ENCODE measurements at places on chromosomes 1 and 21.

DNA sequence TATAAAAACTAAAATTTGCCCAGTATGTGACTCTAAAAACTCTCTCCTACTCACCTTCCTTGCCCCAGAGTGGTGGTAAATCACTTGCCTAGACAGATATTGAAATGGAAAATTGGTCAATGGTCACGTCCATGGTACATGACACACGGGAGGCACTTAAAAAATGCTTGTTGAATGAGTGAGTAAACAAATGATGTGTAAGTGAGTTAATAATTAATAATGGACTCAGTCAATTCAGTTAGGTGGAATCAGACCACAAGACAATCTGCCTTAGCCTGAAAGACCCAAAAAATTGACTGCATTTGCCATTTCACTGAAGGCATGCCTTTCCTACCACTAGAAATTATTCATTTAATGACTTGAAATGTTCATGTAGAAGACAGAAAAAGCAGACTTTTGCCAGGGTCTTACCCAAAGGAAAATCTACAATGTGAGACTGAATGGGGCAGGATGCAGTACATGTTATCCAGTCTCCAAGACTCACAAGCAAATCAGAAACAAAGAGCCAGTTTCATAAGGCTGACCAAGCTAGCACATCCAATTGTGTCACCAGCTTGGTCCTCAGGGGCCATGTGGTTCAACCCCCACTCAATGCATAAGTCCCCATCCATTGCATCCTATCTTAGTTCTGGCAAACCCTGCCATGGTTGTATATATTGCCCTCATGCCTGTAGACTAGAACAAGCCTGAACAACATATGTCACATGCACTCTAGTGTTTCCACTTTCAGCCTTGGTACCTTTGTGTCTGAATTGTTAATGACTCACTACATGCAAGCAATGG is 73.6 kb downstream of the TBX15 start:
- no peak for DNase-seq

- DNase-seq: no peak
Measured at GRCh38 chr1:167137332-167137781, 43.5 kb downstream of the STYXL2 start.

- DNase-seq: peak; percentile 45
Measured at GRCh38 chr21:35510957-35511695, 462.0 kb upstream of the RUNX1 start.

DNA sequence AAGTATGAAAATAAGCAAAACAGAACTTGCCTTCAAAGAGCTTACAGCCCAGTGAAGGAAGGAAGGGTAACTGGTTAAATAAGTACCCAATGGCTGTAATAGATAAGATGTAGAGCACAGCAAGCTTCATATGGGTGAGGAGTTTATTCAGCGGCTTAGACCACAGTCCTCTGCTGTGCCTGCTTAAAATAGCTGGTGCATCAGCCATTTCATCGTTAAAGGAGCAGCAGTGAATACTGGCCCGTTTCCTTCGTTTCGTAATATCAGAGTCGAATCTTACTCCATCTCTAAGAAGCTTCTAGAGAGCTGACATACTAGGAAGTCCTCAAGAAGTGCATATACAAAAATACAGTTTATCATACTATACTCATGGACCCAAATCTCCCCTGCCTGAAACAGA is 286.5 kb downstream of the NFIA start:
- no peak for DNase-seq

- DNase-seq: peak; percentile 1
Measured at GRCh38 chr1:41558761-41559171, 74.3 kb upstream of the EDN2 start.

DNA sequence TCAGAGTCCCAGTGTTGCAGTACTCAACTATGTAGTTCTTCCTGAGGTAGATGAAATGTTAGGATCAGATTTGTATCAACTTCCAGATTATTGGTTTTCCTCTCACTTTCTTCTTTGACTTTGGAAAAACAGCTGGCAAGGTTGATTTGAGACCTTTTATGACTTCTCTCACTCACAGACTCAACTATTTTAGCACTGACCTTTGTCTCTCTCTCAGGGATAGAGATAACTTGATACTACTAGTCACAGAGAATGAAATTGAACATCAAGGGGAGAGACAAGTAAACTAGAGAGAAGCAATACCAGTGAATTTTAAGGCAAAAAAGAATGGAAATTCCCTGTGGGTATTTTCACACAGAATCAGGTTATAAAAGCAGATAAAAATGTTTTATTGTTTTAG is 159.7 kb upstream of the B3GALT2 start:
- DNase-seq: no peak

DNA sequence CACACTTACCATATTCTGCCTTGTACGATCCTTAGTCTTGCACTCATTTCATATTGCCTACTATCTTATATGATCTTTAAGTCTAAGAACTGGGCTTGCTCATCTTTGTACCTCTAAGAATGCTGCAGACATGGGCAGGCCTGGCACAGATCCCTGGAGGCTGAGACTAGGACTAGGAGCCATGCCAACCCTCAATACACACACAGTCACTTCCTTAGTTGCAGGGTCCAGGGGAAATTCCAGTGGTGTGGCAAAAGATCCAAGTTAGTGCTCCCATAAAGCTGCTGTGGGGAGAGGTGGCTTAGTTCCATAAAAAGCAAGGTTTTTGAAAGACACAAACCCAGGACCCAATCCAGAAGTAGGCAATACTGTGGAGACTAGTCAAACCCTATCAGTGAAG is 59.9 kb downstream of the CYYR1 start:
- DNase-seq: no peak

DNA sequence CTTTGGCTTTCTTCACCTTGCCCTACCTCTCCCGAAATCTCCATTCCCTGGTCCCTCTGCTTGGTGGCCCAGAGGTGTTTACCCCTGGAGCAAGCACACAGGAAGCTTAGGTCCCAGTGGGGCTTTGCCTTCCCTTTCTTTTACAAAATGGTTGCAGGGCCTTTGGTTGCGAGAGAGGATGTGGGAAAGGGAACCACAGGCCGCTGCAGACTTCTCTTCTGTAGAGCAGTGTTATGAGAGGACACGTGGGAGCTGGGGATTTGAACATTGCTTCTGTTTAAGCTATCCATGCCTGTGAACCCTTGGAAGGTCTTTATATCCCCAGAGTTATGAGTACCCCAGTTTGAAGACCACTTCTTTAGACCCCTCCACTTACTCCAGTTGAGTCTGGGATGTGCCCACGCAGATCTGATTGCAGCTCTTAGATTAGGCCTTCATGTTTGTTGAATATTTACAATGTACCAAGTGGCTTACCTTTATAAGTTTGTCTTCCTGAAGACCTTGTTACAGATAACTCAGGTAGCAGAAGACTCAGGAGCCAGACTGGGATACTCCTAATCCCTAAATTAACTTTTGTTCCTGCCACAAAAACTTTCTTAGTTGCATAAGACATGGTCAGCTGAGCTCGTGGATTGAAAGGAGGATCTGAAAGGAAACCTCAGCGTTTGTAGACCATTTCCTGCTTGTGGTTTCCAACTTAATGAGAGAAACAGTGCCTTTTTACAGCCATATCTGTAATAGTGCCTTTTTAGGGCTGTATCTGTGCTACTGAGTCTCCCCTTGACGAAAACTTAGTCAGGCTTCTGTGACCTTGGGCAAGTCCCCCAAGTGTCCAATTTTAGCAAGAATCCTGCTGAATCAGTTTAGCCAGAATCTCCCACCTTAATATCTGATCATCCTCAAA is 21.9 kb upstream of the IVNS1ABP start:
- peak; percentile 22 for DNase-seq

DNA sequence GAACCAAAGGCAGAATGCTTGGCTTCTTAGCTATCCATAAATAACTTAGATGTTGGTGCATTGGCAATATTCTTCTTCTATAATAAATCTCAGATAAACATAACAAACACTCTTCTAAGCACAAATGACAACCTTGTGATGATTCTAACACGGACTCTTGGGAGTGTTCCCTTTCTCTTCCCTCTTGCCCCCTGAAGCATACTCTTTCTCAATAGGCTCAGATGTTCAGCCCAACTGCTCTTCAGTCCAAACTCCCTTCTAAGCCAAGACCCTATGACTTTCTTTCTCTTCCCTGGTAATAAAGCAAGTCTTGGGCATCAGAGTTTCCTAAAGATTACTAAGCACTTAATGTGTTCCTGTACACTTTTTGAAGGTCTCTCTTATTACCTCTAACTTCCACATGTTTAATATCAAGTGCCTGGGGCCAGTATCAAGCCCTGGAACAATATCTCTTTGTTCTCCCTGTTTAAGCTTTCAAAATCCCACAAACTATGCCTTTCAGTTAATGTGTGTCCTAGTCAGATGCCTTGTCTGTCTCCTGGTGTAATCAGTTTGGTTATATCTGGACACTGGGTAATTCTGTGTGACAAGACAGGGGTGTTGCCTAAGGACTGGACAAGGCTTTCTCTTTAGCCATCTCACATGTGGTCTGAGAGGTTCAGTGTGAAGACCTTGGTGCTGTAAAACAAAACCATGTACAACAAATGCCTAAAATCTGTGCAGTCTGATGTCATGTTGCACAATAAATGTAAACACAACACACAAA is 92.9 kb upstream of the IVNS1ABP start:
- no peak for DNase-seq

- DNase-seq: peak; percentile 28
Measured at GRCh38 chr1:55257958-55258357, 42.8 kb upstream of the USP24 start.

DNA sequence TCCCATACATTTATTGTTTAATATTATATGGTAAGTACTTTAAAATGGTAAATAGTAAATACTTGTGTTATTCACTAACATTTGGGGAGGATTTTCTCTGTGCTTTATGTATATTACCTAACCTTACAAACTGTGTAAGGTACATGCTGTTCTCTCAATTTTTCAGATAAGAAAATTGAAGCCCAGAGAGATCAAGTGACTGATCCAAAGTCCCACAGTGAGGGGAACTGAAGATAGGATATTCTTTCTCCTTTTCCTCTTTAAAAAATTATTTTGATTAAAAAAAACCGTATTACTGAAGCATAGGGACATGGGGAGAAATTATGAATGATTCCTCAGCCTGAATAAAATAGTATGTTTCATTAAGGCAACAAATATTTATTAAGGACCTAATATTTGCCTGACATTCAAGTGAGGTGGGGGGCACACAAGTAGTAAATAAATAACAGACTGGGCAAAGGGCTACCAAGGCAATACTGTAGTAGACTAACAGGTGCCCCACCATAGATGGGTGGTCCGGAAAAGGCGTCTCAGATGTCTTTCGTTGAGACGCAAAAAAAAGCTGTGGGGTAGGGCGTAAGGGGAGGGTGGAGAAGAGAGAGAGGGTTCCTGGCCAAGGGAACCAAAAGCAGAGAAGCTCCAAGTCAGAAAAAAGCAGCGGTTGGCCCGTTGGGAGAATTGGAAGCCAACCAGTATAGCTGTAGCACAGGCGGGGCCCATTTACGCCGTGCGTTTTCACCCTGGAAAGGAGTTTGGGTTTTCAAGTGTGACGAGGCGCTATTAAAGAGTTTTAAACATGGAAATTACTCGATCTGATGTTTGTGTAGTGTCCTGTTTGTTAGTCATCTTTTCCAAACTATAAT is 944 bp upstream of the AGO3 start:
- peak; percentile 54 for DNase-seq

DNA sequence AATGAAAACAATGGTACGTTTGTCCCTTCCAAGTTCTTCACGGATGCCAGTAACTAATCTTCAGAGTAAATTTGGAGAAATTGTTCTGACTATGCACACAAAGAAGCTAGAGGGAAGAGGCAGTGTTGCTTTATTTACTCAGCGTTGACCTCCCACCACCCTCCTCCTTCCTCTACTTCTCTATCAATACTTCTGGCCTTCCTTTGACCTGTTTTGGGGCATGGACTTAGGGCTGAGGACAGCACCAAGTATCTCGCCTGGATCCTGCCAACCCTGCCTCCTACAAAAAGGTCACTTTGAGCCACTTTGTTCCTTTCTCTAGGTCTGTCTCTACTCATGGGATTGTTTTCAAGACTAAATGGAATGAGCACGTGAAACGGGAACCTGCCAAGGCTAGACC is 282.6 kb downstream of the DSCAM start:
- no peak for DNase-seq

- no peak for DNase-seq
Measured at GRCh38 chr1:40273547-40274166, 15.6 kb downstream of the ZMPSTE24 start.

- DNase-seq: no peak
Measured at GRCh38 chr1:98388441-98388840, 273.1 kb upstream of the SNX7 start.

DNA sequence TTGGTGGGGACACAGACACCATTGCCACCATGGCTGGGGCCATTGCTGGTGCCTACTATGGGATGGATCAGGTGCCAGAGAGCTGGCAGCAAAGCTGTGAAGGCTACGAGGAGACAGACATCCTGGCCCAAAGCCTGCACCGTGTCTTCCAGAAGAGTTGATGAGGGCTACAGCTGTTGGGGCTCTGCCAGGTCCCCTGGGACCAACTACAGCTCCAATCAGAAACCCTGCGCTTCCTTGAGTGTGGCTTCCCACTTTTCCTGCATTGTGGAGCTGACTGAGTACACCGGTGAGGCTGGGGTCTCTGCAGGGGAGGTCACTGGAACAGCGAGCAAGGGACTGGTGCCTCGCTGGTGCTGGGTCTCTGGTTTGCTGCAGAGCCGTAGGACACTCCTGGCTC is 4.5 kb downstream of the ADPRS start:
- DNase-seq: no peak

GRCh38 chr21:33302055-33302454 is 22.7 kb upstream of the IFNAR1 start:
- no peak for DNase-seq

DNA sequence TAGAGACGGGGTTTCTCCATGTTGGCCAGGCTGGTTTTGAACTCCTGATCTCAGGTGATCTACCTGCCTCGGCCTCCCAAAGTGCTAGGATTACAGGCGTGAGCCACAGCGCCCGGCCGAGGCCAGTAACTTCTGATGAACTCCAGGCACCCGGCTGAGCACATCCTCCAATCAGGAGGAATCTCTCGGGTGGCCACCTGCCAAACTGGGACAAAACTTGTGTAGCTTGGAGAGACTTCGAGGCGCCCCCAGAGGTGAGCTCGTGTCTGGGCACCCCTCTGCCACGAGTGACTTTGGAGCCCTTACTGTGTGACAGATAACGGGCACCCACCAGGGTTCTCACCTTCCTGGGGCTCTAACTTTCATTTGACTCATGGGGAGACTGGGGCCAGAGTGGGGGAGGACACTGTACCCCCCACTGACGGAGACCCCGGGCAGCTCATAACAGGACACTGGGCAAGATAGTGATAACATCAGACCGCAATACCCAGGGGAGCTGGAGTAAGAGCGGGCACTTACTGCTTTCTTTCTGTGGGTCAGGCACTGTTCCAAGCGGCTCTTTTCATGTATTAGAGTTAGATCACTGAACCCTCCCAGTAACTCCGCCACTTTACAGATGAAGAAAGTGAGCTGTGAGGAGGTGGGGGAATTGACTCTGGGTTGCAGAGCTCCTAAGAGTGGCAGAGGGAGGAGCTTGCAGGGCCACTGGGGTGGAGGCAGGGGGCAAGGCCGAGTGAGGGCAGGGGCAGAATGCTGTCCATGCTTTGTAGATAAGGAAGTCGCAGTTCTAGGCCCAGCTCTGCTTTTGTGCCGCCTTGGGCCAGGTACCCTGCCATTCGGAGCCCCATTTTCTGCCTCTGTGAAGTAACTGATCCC is 1.9 kb upstream of the PADI2 start:
- DNase-seq: no peak
